ENCODE measurements at places on chromosomes 1 and 21. TPM values are rescaled to one million over a fixed set of nuclear protein-coding genes. Genes with fewer than 3 reads are reported as not detected.

- H3K27ac ChIP-seq = no peak overlapping the region
- no peaks in the 10 kb centered on the region for H3K36me3 ChIP-seq
- peaks cover 15% of the 10 kb centered on the region for H3K4me1 ChIP-seq
- H3K27me3 ChIP-seq = no peaks in the 10 kb centered on the region
- H3K4me3 ChIP-seq = no peak overlapping the region
These were observed 17.6 kb downstream of the NADK start for GRCh38 chr1:1760715-1761114.

GRCh38 chr1:89808441-89809117 lies 12.3 kb upstream of the LRRC8D start:
- DNase-seq = no peak
- no peak overlapping the region for H3K4me3 ChIP-seq
- H3K4me1 ChIP-seq = no peaks in the 10 kb centered on the region

DNA sequence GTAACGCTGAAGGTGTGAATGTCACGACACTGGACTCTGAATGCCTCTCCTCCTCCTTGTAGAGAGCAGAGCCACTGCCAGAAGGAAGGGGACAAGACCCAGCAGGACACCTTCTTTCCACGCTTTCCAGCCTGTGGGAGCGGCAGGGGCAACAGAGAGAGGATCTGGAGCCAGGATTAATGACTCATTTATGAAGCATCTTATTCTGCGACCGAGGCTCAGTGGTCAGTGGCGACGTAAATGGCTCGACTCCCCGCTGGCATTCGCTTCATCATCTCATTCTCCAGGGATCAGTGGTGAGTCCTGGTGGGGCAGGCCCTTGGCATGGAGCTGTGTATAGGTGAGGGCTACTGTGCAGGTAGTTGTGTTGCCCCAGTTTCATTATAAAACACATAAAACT lies 4.6 kb downstream of the SLC37A1 start:
- no peaks in the 10 kb centered on the region for H3K27me3 ChIP-seq
- no peak overlapping the region for H3K27ac ChIP-seq
- peaks cover 19% of the 10 kb centered on the region for H3K4me1 ChIP-seq
- peaks cover 4% of the 10 kb centered on the region for H3K36me3 ChIP-seq
- H3K4me3 ChIP-seq = no peak overlapping the region
- no peak for DNase-seq

- peak overlapping the region; percentile 47 for H3K4me3 ChIP-seq
- peak overlapping the region; percentile 78 for H3K27ac ChIP-seq
- peaks cover 5% of the 10 kb centered on the region for H3K36me3 ChIP-seq
- H3K4me1 ChIP-seq = peaks cover 59% of the 10 kb centered on the region
These were observed 25.3 kb downstream of the CNIH4 start for GRCh38 chr1:224381880-224382548.

GRCh38 chr1:1360506-1361169 lies 2.3 kb upstream of the MXRA8 start:
- no peaks in the 10 kb centered on the region for H3K36me3 ChIP-seq
- no peaks in the 10 kb centered on the region for H3K4me1 ChIP-seq
- no peak overlapping the region for H3K4me3 ChIP-seq
- peaks cover 8% of the 10 kb centered on the region for H3K27me3 ChIP-seq
- DNase-seq = no peak
- H3K27ac ChIP-seq = no peak overlapping the region

DNA sequence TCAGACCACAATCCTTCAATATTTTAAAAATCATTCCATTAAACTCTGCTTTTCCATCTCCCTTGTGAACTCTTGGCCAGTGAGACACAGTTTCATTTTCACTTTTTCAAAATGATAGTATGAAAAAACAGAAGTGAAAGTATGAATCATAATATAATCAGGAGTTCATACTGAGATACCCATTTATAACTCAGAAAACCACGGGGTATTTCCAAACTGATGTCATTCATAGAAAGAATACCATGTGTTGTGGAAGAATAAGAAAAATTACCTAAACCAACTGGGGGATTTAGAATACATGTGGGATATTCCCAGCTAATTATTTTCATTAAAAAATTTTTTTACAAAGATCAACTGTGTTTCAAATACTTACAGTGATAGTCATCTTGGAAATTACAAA lies 149.9 kb downstream of the MRPL39 start:
- H3K4me3 ChIP-seq = peak overlapping the region; percentile 85
- H3K27ac ChIP-seq = peak overlapping the region; percentile 97
- H3K27me3 ChIP-seq = no peaks in the 10 kb centered on the region
- H3K4me1 ChIP-seq = peaks cover 51% of the 10 kb centered on the region

- H3K27ac ChIP-seq = no peak overlapping the region
- H3K27me3 ChIP-seq = no peaks in the 10 kb centered on the region
- H3K4me1 ChIP-seq = peaks cover 21% of the 10 kb centered on the region
- no peak for DNase-seq
- H3K36me3 ChIP-seq = no peaks in the 10 kb centered on the region
These were observed 171.8 kb downstream of the FCRL5 start for GRCh38 chr1:157380523-157380922.

DNA sequence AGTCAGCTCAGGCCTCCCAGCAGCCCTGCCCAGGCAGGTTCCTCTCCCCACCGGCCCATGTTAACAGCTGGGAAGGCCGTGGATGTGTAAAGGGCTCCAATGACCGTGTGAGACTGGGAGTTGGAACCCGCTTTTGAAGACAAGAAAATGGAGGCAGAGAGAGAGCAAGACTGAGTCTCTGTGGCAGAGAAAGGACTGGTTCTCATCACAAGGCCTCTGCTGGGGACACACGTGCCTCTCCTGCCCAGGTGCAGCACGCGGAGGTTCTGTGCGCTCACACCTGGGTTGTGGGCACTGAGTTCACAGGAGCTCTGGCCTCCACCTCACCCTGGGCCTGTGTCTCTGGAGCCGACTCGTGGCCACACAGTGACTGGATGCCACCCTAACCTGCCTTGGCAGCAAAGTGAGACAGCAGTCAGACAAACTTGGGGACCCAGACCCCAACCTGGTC lies 27.0 kb downstream of the RUNX3 start:
- peak overlapping the region; percentile 47 for H3K27ac ChIP-seq
- DNase-seq = no peak
- peaks cover 6% of the 10 kb centered on the region for H3K36me3 ChIP-seq
- H3K4me3 ChIP-seq = no peak overlapping the region

NIBAN1 gene
- total RNA-seq = 133 TPM

HRNR gene
- total RNA-seq = not detected

NBPF10 gene
- total RNA-seq = 2.8 TPM

BMP8B gene
- 1.8 TPM for total RNA-seq

HUNK gene
- total RNA-seq = 0.07 TPM

SPRR4 gene
- not detected for total RNA-seq
